ENCODE measurements at places on chromosomes 5 and 9. TPM values are rescaled to one million over a fixed set of nuclear protein-coding genes. Genes with fewer than 3 reads are reported as not detected.
A peak's percentile ranks its signal among the peaks of the same experiment; 100 is the strongest.

- no peaks in the 10 kb centered on the region for H3K36me3 ChIP-seq
- no peaks in the 10 kb centered on the region for H3K4me1 ChIP-seq
- H3K4me3 ChIP-seq = no peak overlapping the region
- H3K27me3 ChIP-seq = no peaks in the 10 kb centered on the region
- no peak for DNase-seq
- no peak overlapping the region for H3K27ac ChIP-seq
These were observed 601.1 kb downstream of the IRX1 start for GRCh38 chr5:4196744-4197143.

The PHF24 gene
- not detected for total RNA-seq

DNA sequence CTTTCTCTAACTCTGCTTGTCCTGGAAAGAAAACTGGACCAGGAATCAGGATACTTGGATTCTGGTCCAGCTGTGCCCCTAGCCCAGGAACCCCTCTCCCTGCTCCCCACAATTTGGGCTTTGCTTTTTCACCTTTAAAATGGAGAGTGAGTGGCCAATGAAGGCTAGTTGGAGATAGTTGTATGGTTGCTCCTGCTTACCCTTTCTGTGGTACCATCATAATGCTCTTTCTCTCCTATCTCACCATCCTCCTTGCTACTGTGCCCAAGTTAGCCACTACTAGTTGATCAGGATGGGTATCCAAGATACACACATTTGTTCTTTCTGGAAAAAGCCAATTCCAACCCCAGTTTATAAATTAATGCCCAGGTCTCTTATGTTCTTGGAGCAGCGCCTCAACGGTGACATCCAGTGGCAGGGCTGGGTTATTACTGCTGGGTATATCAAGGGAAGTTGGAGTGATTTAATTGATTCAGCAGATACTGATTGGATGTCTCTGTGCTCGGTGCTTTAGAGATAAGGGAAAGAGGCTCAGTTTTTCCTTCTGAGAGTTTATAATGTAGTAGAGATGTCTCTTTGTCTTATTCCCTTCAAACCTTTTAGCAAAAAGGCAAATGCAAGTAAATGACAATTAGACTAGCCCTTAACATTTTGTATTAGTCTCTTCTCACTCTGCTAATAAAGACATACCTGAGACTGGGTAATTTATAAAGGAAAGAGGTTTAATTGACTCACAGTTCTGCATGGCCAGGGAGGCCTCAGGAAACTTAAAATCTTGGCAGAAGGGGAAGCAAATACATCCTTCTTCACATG, 38.5 kb downstream of the FAXDC2 start:
- H3K27ac ChIP-seq = no peak overlapping the region
- peaks cover 75% of the 10 kb centered on the region for H3K36me3 ChIP-seq
- no peak overlapping the region for H3K4me3 ChIP-seq
- peaks cover 21% of the 10 kb centered on the region for H3K4me1 ChIP-seq
- no peaks in the 10 kb centered on the region for H3K27me3 ChIP-seq

- no peak for DNase-seq
- peaks cover 8% of the 10 kb centered on the region for H3K4me1 ChIP-seq
- H3K27ac ChIP-seq = no peak overlapping the region
- no peaks in the 10 kb centered on the region for H3K27me3 ChIP-seq
- H3K4me3 ChIP-seq = no peak overlapping the region
These were observed 580.2 kb downstream of the EBF1 start for GRCh38 chr5:158519433-158520021.

- no peak overlapping the region for H3K27ac ChIP-seq
- peaks cover 5% of the 10 kb centered on the region for H3K4me1 ChIP-seq
- no peaks in the 10 kb centered on the region for H3K36me3 ChIP-seq
- no peaks in the 10 kb centered on the region for H3K27me3 ChIP-seq
- DNase-seq = peak; percentile 70
- no peak overlapping the region for H3K4me3 ChIP-seq
These were observed 6.1 kb downstream of the SAPCD2 start for GRCh38 chr9:137064027-137064879.

GRCh38 chr9:7154003-7154619, 396.3 kb downstream of the KDM4C start:
- no peak for DNase-seq
- no peaks in the 10 kb centered on the region for H3K27me3 ChIP-seq
- peaks cover 22% of the 10 kb centered on the region for H3K36me3 ChIP-seq
- no peak overlapping the region for H3K4me3 ChIP-seq

DNA sequence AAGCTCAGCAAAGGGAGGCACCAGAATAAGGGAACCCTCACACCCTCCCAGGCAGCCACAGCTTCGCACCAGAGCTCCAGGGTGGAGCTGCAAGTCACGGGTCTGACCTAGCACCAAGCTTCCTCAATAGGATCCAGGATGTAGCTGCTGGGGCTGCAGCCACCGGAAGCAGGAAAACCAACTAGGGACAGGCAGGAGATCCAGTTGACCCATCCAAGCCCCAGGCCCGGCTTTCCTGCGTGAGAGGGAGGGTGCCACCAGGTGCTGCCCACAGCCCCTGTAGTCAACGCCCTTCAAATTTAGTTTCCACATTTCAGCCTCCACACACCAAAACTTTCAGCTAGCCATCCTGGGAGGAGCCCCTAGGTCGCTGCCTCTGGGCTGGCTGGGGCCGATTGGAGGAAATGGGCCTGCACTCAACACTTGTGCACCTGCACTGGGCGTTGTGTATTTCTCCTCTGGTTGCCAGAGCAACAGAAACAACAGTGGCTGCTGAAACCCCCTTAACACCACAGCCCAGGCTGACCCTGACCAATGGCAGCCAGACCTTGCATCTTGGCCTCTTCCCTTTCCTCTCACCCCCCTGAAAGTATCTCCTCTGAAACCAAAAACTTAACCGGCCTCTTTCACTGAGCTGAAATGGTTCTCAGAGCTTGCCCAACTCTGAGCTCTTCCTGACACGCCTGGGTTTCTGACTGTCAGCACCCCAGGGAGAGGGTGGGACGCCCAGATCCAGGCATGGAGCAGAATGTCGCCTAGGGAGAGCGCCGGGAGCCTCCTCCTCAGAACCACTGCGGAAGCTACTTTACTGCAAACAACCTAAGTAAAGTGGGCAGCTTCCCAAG, 226.5 kb upstream of the MAP3K1 start:
- H3K27me3 ChIP-seq = no peaks in the 10 kb centered on the region
- peak; percentile 98 for DNase-seq
- peaks cover 67% of the 10 kb centered on the region for H3K4me1 ChIP-seq
- H3K4me3 ChIP-seq = peak overlapping the region; percentile 41
- H3K36me3 ChIP-seq = no peaks in the 10 kb centered on the region
- H3K27ac ChIP-seq = peak overlapping the region; percentile 99

GRCh38 chr9:111533099-111533790, 8.3 kb downstream of the ZNF483 start:
- DNase-seq = no peak
- H3K27ac ChIP-seq = no peak overlapping the region
- no peaks in the 10 kb centered on the region for H3K27me3 ChIP-seq
- no peak overlapping the region for H3K4me3 ChIP-seq

The DBH gene
- total RNA-seq = not detected

- peaks cover 20% of the 10 kb centered on the region for H3K27me3 ChIP-seq
- H3K36me3 ChIP-seq = no peaks in the 10 kb centered on the region
- H3K27ac ChIP-seq = no peak overlapping the region
- H3K4me3 ChIP-seq = no peak overlapping the region
- no peaks in the 10 kb centered on the region for H3K4me1 ChIP-seq
These were observed 34.5 kb downstream of the KCTD16 start for GRCh38 chr5:144205141-144205551.

GRCh38 chr9:117704597-117704996, 394 bp downstream of the TLR4 start:
- no peak for DNase-seq
- H3K36me3 ChIP-seq = no peaks in the 10 kb centered on the region
- H3K27ac ChIP-seq = peak overlapping the region; percentile 52
- no peaks in the 10 kb centered on the region for H3K27me3 ChIP-seq

GRCh38 chr5:79802406-79802805, 112.8 kb downstream of the CMYA5 start:
- H3K4me3 ChIP-seq = no peak overlapping the region
- DNase-seq = no peak
- H3K27me3 ChIP-seq = no peaks in the 10 kb centered on the region
- H3K27ac ChIP-seq = no peak overlapping the region
- no peaks in the 10 kb centered on the region for H3K36me3 ChIP-seq

The LOX gene
- total RNA-seq = not detected

The DMGDH gene
- total RNA-seq = 0.87 TPM

DNA sequence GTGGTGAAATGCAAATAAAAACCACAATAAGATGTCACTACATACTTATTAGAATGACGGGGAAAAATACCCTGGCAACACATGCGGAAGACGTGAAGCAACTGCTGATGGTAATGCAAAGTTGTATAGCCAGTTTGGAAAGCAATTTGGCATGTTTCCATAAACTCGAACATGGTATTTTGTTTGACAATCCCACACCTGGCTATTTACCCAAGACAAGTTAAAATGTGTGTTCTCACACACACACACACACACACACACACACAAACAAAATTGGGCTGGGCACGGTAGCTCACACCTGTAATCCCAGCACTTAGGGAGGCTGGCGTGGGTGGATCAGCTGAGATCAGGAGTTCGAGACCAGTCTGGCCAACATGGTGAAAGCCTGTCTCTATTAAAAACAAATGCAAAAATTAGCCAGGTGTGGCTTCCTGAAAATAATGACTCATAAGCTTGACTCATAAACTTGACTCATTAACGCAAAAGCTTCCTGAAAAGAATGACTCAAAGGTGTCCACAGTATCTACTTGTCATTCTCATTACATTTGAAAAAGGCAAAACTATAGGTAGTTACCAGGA, 456.5 kb downstream of the CDH18 start:
- no peaks in the 10 kb centered on the region for H3K4me1 ChIP-seq
- H3K36me3 ChIP-seq = no peaks in the 10 kb centered on the region
- H3K27me3 ChIP-seq = no peaks in the 10 kb centered on the region
- H3K27ac ChIP-seq = no peak overlapping the region
- no peak for DNase-seq
- H3K4me3 ChIP-seq = no peak overlapping the region

DNA sequence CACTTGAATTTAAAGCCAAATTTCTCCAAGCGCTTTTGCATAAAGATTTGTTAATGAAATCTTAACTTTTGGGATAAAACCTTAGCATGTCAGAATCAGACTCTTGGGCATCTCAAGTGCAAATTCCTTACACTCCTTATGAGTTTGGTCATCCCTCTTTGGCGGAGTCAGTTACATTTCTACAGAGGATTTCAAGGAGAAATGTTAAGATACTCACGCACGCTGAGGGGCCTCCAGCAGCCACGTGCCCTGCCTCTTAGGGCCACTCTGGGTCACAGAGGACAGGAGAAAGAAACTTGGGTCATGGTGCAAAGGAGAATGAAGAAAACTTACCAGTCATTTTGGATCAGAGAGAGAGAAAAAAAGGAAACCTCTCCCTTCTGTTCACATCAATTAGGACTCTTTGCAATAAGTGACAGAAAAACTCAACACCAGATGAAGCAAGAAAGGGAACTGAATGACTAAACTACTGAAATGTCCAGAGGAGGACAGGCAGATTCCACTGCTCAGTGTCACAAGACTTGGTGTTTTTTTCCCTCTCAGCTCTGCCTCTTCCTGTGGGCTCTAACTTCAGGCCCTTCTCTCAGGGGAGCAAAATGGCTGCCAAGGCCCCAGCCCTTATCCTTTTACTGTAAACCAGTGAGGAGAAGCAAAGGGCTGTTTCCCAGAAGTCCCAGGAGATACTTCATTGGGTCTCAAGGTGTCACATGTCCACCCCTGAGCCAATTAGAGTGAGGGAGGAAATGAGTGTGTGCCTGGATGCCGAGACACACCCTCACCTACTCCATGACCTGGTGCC, 63.3 kb upstream of the NFIL3 start:
- H3K27ac ChIP-seq = no peak overlapping the region
- H3K4me1 ChIP-seq = no peaks in the 10 kb centered on the region
- no peaks in the 10 kb centered on the region for H3K27me3 ChIP-seq
- no peaks in the 10 kb centered on the region for H3K36me3 ChIP-seq

DNA sequence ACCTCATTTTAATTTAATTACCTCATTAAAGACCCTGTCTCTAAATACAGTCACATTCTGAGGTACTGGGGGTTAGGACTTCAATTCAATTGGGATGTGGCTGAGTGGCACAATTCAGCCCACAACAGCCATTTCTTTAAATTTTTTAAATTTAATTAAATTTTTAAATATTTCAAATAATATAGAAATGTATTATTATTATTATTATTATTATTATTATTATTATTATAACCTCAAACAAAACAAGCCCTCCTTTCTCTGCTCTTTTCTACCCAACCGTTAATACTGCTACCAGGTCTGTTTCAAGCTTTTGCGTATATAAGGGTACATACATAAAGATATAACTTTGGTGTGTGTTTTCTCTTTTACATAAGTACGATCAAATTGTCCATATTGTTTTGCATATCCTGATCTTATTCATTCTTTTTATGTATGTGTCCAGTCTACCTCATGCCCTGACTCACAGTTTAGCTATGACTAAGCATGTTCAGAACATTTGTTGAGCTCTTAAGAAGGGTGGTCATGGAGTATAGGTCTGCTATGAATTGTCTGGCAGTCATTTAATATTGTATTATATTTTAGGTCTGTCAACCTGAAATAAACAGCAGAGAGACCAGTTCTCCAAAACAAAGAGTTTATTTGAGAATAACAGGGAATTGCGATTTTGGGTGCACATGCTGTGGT, 16.1 kb upstream of the RAB14 start:
- no peak overlapping the region for H3K4me3 ChIP-seq
- H3K27me3 ChIP-seq = no peaks in the 10 kb centered on the region
- peaks cover 3% of the 10 kb centered on the region for H3K36me3 ChIP-seq
- no peak overlapping the region for H3K27ac ChIP-seq
- DNase-seq = no peak

GRCh38 chr5:39811381-39811780, 386.6 kb upstream of the DAB2 start:
- no peak overlapping the region for H3K4me3 ChIP-seq
- no peaks in the 10 kb centered on the region for H3K4me1 ChIP-seq
- H3K27ac ChIP-seq = no peak overlapping the region
- H3K27me3 ChIP-seq = no peaks in the 10 kb centered on the region

The ANKS6 gene
- total RNA-seq = 15.1 TPM

DNA sequence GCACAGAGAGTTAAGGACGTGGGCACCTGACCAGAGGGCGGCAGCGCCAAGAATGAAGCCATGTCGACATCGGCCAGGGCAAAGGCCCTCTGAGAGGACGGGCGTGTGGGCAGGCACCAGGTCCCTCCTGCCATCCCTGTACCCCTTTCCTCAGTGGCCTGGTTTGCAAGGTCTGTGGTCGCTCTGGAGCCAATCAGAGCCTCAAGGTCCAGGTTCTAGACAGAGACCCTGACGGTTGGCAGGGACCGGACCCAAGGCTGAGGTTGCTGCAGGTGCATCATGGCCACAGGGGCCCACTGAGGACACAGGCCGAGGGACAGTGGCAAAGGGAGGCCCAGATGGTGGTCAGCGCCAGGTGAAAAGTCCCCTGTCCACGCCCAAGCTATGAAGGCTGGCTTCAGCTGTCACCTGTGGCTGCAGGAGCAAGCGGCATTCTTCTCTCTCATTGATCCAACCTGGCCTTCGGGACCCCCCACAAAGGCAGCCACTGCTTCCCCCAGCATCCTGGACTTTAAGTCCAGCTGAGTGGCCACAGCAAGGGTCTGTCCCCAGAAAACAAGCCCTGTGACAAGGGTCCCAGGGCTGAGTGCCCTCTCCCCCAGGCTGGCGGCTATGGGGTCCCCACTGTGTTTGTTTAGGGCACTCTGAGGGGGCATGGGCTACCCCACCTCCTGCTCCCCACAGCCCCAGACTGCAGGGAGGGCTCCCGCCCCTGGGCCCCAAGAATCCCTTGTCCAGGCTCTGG, 48.9 kb downstream of the VAV2 start:
- no peaks in the 10 kb centered on the region for H3K36me3 ChIP-seq
- peaks cover 34% of the 10 kb centered on the region for H3K4me1 ChIP-seq
- DNase-seq = no peak
- H3K4me3 ChIP-seq = no peak overlapping the region
- H3K27ac ChIP-seq = no peak overlapping the region
- no peaks in the 10 kb centered on the region for H3K27me3 ChIP-seq
